Stimulated activated CD4-positive, alpha-beta T cell treated with anti-CD3 and anti-CD28 coated beads, TNF-alpha, amount 100 ng/mL, for 1 hour (primary cell): ENCODE measurements at places on chromosomes 6 and 20.

DNA sequence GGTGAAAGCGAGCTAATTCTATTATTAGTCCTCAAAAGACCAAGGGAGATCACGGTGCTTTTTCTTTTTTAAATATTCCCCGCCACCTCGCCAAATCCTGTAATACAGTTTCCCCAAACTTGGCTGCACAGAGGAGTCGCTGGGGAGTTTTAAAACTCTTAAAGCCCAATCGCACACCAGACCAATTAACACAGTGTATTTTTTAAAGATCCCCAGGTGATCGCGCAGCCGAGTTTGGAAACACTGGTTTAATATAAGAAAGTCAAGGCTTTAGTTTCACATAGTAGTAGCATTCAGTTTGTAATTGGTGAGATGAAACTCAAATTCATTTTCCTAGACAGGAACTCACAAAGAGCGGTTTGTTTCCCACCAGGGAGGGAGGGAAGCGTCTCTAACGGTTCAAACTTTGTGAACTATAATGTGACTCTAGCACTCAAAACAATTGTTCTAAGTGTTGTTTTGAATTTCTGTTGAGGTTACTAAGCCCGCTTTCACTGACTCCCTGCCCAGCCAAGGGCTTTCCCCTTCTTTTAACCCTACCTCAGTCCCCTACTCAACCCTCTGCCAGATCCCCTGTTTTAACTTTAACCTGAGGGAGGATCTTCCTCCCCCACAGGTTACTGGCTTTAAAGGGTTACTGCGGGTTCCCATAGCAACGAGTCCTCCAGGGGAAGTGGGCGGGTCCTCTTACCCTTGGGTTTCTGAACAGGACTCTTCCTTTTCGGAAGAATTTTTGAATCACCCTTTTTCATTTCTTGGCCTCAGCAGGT is 25.7 kb upstream of the BTBD3 start:
- no peak for DNase-seq

GRCh38 chr6:55433446-55434130 is 106.3 kb downstream of the GFRAL start:
- DNase-seq, result no peak

DNA sequence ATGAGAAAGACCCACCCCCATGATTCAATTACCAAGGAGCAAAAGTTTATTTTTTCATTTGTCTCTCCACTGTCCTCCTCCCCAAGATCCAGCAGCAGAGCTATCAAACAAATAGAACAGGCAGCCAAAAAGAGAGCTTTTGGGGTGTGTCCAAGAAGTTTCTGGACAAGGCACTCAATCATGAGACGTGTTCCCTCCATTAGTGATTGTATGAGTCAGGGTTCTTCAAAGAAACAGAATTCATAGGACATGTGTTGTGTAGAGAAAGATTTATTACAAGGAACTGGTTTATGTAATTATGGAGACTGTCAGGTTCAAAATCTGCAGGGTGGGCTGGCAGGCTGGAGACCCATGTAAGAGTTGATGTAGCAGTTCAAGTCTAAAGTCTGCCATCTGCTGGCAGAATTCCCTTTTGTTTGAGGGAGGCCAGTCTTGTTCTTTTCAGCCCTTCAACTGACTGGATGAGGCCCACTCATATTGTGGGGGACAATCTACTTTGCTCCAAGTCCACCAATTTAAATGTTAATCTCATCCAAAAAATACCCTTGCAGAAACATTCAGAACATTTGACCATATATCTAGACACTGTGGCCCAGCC is 248.1 kb upstream of the OPRM1 start:
- no peak for DNase-seq

GRCh38 chr20:32124916-32125454 is 15.5 kb downstream of the TM9SF4 start:
- no peak for DNase-seq

DNA sequence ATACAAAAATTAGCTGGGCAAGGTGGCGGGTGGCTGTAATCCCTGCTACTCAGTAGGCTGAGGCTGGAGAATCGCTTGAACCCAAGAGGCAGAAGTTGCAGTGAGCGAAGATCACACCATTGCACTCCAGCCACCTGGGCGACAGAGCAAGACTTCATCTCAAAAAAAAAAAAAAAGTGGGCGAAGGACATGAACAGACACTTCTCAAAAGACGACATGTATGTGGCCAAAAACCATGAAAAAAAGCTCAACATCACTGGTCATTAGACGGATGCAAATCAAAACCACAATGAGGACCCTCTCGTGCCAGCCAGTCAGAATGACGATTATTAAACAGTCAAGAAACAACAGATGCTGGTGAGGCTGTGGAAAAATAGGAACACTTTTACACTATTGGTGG is 344.9 kb upstream of the JARID2 start:
- DNase-seq, result no peak

DNA sequence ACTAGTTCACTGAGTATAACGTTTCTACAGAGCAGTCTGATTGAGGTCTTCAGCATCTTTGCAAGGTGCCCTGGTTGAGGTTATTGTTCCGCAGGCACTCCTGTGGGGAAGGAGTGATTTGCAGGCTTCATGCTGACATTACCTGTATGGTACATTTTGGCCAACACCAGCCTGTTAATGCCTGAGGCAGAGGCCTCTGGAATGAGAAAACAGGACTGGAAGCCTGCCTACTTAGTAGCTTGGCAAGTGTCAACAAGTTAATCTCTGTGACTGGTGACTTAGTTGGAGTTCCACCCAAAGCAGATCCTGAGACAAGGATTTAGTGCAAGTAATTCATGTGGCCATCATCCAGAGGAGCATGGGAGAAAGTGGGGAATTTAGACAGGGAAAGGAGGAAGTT is 24.6 kb downstream of the MAS1 start:
- no peak for DNase-seq

- DNase-seq, result no peak
Measured at GRCh38 chr20:2153326-2153725, 51.7 kb downstream of the STK35 start.

- DNase-seq, result no peak
Measured at GRCh38 chr6:170461111-170461510, 92.0 kb downstream of the PSMB1 start.

- DNase-seq, result no peak
Measured at GRCh38 chr6:21201187-21201586, 392.4 kb upstream of the SOX4 start.

DNA sequence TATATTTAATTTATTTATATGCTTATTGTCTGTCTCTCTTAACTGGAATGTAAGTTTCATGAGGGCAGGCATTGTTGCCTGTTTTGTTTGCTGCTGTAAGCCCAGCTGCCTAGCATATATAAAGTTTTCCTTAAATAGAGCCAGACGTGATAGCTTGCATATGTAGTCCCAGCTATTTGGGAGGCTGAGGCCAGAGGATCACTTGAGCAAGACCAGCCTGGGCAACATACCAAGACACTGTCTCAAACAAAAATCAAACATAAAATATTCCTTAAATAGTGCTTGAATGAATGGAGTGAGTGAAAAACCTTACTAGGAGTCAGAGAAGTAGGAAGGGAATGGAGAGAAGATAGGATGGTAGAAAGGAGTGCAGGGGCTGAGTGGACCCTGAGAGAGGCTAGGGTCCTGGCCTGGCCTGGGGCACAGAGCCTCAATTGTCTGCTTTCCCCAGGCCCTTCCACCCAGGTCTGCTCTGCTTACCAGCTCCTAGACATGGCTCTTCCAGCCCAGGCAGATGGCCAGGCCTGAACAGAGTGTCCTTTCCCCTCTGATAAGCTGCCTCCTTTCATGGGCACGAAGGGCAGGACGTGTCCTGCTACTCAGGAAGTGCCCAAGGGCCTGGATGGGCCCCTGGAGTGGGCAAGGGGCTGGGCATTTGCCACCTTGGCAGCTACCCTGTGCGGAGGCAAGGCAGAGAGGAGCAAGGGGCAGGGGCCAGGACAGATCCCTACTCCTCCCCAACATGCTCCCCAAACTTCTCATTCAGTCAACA is 17.7 kb upstream of the BAK1 start:
- no peak for DNase-seq

DNA sequence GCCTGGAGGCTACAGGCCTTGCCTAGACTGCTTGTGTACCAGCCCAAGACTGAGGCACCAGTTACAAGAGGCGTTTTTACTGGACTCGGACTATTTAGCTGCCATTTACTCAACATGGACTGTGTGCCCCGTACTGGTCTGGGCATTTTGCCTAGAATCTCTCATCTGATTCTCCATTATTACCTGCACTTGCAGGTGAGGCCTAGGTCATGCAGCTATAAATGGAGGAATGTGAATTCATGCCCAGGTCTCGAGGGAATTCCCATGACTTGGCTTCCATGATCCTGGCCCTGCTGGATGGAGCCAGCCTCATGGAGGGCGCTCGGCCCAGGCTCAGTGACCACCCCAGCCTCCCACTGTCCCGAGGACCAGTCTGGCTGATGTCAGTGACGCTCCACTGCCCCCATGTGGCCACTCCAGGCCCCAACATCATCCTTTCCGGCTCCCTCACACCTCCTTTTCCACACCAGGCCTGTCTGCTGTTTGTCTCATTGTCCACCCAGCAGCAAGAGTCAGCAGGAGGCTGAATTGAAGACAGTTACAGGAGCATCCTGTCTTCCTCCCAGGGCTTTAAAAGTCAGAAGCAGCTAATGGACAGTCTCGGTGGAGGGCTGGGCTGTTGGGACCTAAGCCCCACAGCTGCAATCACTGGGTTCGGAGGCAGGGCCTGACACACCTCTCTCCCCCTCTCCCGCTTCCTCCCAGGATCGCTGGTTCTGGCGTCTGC is 8.7 kb downstream of the MMP24OS start:
- no peak for DNase-seq

- no peak for DNase-seq
Measured at GRCh38 chr6:44914141-44914540, 414.0 kb upstream of the RUNX2 start.

- DNase-seq, result no peak
Measured at GRCh38 chr6:166774770-166775169, 147.7 kb upstream of the RPS6KA2 start.

DNA sequence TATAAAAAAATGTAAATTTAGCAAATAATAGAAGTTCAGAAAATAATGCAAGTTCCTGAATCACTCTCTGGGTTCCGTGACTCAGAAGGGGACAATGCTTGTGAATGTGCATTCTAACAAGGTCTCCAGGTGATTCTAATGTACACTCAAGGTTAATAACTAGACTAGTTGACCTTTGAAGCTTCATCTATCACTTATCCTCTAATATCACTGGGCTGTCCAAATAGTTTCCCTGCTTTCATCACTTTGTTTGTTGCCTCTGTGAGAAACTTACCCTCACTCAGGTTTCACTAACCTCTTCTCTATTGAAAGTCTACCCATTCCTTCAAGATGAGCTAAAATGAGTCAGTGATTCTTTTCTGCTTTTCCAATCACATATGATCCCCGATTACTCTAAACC is 189.0 kb downstream of the BTBD9 start:
- no peak for DNase-seq

DNA sequence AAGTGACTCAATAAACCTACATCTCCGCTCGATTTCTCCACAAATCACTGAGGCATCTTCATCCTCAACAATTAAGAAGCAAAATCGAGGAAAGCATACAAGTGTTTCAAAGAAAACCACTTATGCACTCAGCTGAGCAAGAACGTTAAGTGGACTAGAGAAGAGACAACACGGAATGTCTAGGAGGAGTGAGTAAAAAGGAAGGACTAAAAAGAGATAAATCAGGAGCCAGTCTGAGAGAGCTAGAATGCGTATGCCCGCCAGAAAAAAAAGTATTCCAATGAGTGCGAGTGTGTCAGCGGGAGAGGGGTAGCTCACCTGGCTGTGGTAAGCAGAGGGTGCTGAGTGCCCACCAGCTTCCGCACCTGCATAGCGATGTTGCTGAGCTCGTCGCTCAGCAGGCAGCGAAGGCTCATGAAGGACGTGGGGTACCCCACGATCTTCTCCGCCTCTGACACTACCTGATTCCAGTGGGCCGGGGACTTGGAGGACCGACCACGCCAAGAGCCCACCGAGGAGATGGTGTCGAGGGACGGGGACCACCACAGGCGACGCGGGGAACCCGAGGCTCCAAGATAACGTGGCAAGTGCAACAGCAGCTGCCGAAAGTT is 587 bp downstream of the PDSS2 start:
- no peak for DNase-seq

- no peak for DNase-seq
Measured at GRCh38 chr20:48609491-48609978, 218.3 kb downstream of the PREX1 start.

DNA sequence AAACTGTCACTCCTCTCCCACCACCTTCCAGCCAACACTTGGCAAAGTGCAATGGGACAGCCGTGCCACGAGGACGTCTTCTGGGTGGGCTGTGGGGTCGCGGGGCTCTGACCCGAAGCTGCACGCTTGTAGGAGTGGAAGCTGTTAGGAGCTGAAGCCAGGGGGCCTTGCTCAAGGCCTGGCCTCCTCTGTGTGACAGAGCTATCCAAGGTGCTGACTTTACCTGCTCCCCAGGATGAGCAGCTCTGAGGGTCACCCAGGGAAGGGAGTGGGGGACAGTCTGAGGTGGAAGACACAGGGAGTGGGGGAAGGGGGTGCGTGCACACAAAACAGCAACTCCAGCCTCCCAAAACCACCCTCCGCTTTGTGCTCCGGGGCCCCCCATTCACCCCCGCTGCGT is 17.5 kb upstream of the CHRNA4 start:
- DNase-seq, result no peak

DNA sequence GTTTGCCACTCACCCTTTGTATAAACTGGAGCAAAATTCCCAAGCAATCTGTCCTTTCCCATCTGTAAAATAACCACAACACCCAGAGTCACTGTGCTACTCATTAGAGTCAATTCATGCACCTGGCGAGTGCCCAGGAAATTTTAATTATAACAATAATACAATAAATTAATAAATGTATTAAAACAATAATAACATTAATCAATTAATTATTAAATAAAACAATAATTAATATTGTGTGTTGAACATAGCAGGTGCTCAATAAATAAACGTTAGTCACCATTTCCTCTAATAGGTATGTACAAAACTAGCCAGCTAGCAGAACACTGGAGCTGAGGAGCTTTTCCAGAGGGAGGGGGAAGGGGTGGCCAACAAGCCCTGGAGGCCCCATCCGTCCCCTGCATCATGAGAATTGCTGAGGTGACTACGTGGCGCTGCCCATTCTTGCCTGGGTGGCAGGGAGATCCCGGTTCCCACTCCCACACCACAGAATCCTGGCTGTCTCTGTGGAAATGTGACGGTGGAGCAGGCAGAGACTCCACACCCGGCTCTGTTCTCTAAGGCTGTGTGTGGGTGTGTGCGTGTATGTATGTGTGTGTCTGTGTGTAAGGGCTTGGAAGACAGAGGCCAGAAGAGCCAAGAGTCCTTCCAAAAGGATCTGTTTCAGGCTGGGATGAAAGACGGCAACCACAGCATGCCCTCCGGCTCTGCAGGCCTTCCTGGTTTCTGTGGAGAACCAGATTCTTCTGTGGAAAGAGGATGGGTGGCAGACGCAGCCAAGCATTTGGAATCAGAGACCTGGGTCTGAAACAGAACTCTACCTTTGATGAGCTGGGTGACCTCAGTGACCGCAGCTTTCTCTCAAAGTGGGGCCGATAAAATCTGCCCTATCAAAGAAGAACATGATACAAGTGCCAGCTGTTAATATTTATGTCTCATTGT is 18.8 kb upstream of the EZR start:
- no peak for DNase-seq

- no peak for DNase-seq
Measured at GRCh38 chr6:12097791-12098190, 85.7 kb downstream of the HIVEP1 start.

- DNase-seq, result no peak
Measured at GRCh38 chr6:66772800-66773199, 1065.8 kb upstream of the EYS start.
